ENCODE measurements at places on chromosomes 11 and 22.

DNA sequence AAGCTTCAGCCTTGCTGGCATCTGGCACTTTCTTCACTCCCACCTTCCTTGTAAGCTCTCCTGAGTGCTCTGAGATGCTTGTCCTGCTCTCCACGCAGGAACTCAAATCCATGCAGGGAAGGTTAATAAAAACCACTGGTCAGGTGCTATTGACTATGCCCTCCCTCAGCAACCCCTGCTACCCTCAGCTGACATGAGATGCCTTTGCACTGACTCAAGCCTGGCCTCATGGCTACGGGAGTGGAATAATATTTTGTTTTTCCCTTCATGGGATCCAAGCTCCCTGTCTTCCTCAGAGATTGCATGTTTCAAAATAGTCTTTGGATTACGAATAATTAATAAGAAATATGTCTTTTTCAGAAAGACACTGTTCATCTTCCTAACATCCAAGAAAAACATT is 31.7 kb upstream of the ABCC8 start:
- no peak for DNase-seq

GRCh38 chr11:67211656-67212436 is 54.4 kb upstream of the GRK2 start:
- peak; percentile 86 for DNase-seq

GRCh38 chr11:92272651-92273050 is 48.0 kb downstream of the FAT3 start:
- no peak for DNase-seq

- DNase-seq, result peak; percentile 71
These were observed 13.5 kb downstream of the TXN2 start for GRCh38 chr22:36467946-36468345.

- DNase-seq, result no peak
These were observed 1.9 kb upstream of the ROBO4 start for GRCh38 chr11:124899383-124900145.

GRCh38 chr11:46541593-46542371 is 52.0 kb downstream of the AMBRA1 start:
- DNase-seq, result no peak

DNA sequence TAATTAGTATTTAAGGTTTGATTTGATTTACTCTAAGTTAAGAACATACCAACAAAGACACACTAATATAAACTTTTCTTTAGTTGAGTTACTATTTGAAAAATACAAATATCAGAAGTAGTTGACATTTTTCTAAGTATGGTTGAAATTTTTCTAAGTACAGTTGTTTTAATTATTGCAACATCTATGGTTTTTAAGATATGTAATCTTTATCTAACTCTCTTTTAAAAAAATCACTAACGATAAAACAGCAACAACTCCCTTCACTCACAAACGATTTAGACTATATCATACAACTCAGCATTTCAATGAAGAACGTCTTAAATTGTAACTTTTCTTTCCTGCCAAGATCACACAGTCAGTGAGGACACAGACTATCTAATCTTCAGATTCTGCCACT is 2.0 kb downstream of the C2CD3 start:
- no peak for DNase-seq

GRCh38 chr22:50671641-50672040 is 982 bp upstream of the SHANK3 start:
- no peak for DNase-seq

DNA sequence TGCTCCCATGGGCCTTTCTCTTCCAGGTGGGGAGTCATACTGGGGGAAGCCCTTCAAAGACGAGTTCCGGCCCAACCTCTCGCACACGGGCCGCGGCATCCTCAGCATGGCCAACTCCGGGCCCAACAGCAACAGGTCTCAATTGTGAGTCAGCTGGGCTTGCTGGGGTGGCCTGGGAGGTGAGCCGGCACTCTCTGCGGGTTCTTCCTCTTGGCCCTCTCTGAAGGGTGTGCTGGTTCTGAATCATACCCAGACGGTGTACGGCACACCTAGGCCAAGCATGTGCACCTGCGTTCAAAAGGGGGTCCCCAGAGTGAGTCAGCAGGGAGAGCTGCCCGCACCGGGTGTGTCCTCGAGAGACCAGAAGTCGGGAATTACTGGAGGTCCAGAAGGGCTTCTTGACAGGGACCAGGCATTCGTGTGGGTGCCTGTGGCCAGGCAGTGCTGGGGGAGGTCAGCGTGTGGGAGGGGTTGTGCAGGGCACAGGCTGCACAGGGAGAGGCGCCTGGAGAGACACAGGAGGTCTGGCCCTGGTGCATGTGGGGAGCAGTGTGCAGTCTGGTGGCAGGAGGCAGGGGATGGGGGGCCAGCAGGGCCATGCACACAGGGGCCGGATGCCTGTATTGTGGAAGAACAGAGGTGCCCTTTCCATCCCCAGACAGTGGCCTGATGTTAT is 23.0 kb downstream of the PPIL2 start:
- DNase-seq, result no peak

GRCh38 chr22:38292694-38293093 is 19.9 kb upstream of the TMEM184B start:
- no peak for DNase-seq

DNA sequence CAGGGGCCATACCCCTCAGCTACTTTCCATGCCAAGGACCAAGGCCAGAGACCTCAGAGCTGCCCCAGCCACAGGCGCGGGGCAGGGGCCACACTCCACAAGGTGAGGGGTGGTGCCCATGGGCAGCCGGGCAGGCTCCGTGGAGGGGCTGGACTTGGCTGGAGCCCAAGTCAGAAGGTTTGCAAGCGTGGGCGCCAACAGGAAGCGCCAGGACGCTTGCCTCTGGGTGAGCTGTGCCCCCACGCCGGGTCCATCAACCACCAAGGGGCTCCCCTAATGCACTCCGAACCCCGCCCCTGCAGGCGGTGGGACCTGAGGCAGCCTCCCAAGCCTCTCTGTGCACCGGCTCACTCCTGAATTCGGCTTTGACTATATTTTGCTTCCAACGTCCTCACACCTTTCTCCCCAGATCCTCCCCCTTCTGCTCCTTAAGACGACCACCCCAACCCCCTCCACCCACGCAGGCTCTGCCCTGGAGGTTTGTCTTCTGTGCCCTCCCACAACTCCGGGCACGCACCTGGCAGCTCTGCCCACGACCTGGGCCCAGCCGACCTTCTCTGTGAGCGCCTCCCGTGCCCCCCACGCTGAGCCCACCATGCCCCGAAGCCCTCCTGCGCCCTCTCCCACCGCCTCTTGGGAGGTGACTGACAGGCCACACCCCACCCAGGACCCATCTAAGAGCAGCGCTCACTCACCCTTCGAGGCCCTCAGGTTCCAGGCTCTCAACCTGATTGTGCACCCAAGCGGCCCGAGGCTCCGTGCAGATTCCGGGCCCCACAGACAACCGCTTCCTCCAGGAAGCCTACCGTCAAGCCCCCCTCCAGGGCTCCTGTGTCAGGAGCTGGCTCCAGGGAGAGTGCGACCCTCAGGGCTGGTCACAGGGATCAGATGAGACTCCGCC is 2.6 kb upstream of the PKP3 start:
- no peak for DNase-seq

DNA sequence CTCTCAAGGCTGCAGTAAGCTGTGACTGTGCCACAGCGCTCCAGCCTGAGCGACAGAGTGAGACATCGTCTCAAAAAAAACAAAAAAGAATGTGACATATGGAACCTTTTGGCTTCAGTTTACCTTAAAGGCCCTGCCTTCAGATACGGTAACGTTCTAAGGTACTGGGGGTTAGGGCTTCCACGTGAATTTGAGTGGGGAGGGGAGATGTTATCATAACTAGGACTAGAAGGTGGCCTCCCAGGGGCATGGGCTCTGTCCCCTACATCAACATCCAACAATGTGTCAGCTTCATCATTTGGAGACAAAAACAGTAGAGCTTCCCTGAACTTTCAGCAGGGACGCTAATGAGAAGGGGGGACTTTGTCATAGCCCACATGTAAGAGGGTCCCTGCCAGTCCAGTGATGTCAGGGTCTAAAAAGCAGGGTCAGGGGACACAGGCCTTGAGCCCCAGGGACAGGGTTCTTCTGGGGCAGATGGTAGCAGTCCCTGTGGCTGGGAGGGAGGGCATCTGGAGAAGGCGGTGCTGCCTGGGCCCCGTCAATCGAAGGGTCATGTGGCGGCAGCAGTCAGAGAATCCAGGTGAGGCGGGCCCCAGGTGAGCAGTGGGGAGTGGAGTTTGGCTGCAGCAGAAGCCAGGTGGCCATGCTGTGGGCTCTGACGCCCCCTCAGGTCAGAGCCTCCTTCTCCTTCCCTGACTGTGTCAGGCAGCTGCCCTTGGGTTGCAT is 79.8 kb downstream of the BCR start:
- no peak for DNase-seq

- no peak for DNase-seq
These were observed 162.0 kb upstream of the SORL1-AS1 start for GRCh38 chr11:121614636-121615240.

GRCh38 chr22:48644108-48644507 is 1183.6 kb downstream of the BRD1 start:
- DNase-seq, result no peak

Data from CD14-positive monocyte (primary cell).